Natural killer cell (primary cell): ENCODE measurements at places on chromosomes 1 and 21. TPM values are rescaled to one million over a fixed set of nuclear protein-coding genes. Genes with fewer than 3 reads are reported as not detected.

The PLA2G4A gene
- 0.45 TPM for total RNA-seq

The HEYL gene
- total RNA-seq, result not detected

The TRPM2 gene
- 25.2 TPM for total RNA-seq

The RPE65 gene
- total RNA-seq, result not detected

The TMPRSS15 gene
- not detected for total RNA-seq

The DDOST gene
- total RNA-seq, result 158 TPM

The NECAP2 gene
- 73.0 TPM for total RNA-seq

The CLIC6 gene
- not detected for total RNA-seq

The FCAMR gene
- total RNA-seq, result not detected

DNA sequence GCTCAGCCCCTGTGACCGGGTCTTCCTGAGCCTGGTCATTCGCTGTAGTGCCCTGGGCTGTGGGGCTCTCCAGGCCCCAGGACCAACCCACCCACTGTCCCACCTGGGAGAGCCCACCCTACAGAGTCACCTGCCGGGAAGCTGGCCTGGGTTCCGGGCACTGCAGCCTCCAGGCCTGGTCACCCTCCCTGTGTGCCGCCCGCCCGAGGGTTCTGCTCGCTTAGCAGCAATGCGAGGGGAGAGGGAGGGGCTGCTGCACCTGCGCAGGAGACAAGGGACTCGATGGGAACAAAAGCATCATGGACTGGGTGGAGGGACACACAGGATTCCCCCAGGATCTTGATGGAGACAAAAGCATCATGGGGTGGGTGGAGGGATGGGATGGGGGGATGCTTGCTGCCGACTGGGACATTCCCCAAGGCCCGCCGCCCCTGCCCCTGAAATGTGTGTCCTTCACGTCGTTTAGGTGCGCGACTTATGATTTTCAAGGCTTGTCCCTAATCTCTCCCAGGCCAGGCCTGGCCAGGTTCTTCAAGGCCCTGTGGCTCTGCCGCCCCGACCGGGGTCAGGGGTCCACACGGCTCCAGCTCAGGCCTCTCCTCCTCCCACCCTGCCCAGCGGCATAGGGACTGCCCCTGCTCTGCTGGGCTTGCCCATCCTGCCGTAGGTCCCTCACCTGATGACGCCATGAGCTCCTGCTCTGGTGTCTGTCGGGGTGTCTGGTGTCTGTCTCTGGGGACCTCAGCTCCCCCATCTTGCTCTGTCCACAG, 1.7 kb downstream of the KRTAP10-8 start:
- H3K4me3 ChIP-seq, result no peak overlapping the region
- no peaks in the 10 kb centered on the region for H3K27me3 ChIP-seq
- no peak for DNase-seq
- H3K4me1 ChIP-seq, result peaks cover 23% of the 10 kb centered on the region
- H3K27ac ChIP-seq, result no peak overlapping the region
- no peaks in the 10 kb centered on the region for H3K36me3 ChIP-seq

GRCh38 chr1:208339911-208340310, 95.7 kb upstream of the PLXNA2 start:
- no peaks in the 10 kb centered on the region for H3K36me3 ChIP-seq
- H3K4me1 ChIP-seq, result no peaks in the 10 kb centered on the region
- H3K27me3 ChIP-seq, result no peaks in the 10 kb centered on the region
- H3K4me3 ChIP-seq, result no peak overlapping the region
- no peak overlapping the region for H3K27ac ChIP-seq

DNA sequence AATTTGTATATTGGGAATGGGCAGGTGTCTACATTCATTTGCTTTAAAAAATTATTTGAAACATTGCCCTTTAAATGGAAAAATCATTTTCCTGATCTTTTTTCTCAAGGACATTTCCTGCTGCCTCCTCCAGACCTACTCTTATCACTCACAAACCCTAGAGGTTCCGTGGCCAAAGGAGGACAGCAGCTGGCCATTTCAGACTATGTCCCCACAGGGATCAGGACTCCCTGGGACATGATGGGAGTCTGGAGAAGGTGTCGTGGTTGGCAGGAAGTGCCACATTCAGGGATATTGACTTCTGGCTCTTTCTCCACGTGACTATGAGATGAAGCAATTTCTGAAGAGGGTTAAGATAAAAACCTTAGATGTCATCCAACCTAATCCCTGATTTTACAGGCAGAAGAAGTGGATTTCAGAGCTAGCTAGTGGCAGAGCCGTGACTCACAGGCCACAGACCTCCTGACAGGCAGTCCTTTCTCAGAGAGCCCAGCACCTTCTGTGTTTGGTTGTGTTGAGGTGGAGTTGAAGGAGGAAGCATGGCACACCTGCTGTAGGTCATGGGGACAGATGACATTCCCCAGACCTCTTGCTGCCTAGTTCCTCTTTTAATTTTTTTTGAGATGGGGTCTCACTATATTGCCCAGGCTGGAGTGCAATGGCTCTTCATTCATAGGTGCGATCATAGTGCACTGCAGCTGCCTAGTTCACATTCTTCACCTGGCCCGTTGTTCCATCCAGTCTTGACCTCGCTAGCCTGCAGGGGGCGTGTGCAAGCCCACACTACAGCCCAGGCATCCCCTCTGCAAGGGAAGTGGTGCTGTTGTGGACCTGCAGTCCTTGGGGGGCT, 25.5 kb upstream of the IL10 start:
- no peaks in the 10 kb centered on the region for H3K36me3 ChIP-seq
- H3K4me3 ChIP-seq, result no peak overlapping the region
- peak; percentile 23 for DNase-seq
- no peak overlapping the region for H3K27ac ChIP-seq
- peaks cover 16% of the 10 kb centered on the region for H3K4me1 ChIP-seq

- H3K4me3 ChIP-seq, result no peak overlapping the region
- H3K27ac ChIP-seq, result no peak overlapping the region
- peaks cover 38% of the 10 kb centered on the region for H3K36me3 ChIP-seq
- no peaks in the 10 kb centered on the region for H3K27me3 ChIP-seq
- no peaks in the 10 kb centered on the region for H3K4me1 ChIP-seq
- DNase-seq, result no peak
These were observed 7.3 kb upstream of the FUCA1 start for GRCh38 chr1:23875382-23875781.

GRCh38 chr1:159250638-159251216, 46.1 kb downstream of the ACKR1 start:
- DNase-seq, result no peak
- H3K27me3 ChIP-seq, result no peaks in the 10 kb centered on the region
- no peaks in the 10 kb centered on the region for H3K36me3 ChIP-seq
- H3K4me1 ChIP-seq, result no peaks in the 10 kb centered on the region
- no peak overlapping the region for H3K4me3 ChIP-seq
- H3K27ac ChIP-seq, result no peak overlapping the region

GRCh38 chr1:244963231-244963826, 99.0 kb upstream of the HNRNPU start:
- no peak overlapping the region for H3K27ac ChIP-seq
- no peaks in the 10 kb centered on the region for H3K36me3 ChIP-seq
- no peak overlapping the region for H3K4me3 ChIP-seq
- peaks cover 23% of the 10 kb centered on the region for H3K4me1 ChIP-seq

DNA sequence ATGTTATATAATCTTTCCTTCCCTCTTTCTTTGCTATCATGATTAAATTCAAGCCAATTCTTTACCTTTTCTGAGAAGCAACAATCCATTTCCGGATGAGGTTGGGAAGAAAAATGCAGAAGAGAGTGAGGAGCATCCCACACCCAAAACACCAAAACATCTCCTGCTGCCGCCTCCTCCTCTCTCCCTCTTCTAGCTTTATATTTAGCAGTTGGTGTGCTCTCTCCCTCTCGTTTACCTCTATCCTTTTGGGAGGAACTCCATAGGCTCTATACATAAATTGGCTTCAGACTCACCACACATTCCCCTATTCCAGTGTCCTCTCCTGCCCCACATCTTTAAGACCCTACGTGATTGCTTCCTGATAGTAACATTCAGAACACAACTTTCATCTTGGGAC, 332.2 kb upstream of the PLXNA2 start:
- H3K4me3 ChIP-seq, result no peak overlapping the region
- no peak overlapping the region for H3K27ac ChIP-seq
- DNase-seq, result no peak
- no peaks in the 10 kb centered on the region for H3K27me3 ChIP-seq
- H3K4me1 ChIP-seq, result no peaks in the 10 kb centered on the region

DNA sequence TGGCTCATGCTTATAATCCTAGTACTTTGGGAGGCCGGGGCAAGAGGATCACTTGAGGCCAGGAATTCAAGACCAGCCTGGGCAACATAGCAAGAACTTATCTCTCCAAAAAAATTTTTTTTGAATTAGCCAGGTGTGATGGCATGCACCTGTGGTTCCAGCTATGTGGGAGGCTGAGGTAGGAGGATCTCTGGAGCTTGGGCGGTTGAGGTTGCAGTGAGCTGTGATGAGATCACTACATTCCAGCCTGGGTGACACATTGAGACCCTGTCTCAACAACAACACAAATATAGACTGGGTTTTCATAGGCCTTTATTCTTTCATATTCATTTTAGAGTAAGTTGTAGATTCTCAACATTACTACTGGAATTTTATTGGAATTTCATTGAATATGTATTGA, 12.8 kb downstream of the MED18 start:
- H3K4me1 ChIP-seq, result no peaks in the 10 kb centered on the region
- no peak overlapping the region for H3K27ac ChIP-seq
- no peaks in the 10 kb centered on the region for H3K27me3 ChIP-seq
- H3K36me3 ChIP-seq, result no peaks in the 10 kb centered on the region
- no peak for DNase-seq
- no peak overlapping the region for H3K4me3 ChIP-seq

- no peak for DNase-seq
- peaks cover 4% of the 10 kb centered on the region for H3K4me1 ChIP-seq
- no peak overlapping the region for H3K27ac ChIP-seq
- H3K36me3 ChIP-seq, result no peaks in the 10 kb centered on the region
- no peak overlapping the region for H3K4me3 ChIP-seq
These were observed 18.4 kb downstream of the RNF2 start for GRCh38 chr1:185063719-185064118.

DNA sequence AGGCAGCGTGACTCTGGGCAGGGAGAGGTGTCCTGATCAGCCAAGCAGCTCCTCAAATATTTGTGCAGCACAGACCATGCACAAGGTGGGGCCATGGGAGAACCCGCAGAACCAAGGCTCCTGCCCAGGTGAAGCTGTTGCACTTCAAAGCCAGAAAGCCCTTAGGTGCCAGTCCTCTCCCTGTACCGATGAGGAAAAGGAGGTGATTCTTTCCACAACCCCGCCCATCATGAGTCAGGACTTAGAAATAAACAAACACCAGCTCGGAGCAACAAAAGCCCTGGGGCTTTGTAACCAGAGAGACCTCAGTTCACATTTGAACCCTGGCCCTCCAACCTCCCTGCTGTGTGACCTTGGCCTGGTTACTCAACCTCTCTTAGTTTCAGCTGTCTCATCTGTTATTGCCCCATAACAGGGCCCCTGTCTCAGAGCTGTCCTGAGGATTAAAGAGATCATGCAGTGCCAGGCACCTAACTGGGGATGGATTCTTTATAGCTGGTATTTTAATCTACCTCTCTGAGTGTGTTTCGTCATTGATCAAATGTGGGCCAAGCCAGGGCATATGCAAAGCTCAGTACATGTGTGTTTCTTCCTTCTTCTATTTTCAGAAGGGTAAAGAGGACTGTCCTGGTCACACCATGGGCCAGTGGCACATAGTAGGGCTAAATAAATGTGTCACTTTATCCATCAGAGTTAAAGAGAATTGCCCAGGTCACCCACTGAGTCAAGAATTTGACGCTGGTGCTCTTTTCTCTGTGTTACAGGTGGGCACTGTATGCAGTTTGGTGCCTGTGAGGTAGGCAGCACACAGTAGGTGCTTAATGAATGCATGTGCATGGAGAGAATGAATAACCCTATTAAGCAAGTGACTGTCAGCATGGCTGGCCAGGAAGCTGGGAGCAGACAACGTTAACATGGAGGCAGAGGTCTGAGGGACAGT, 1.4 kb downstream of the LDLRAD1 start:
- no peaks in the 10 kb centered on the region for H3K36me3 ChIP-seq
- H3K27ac ChIP-seq, result no peak overlapping the region
- DNase-seq, result no peak
- H3K4me1 ChIP-seq, result no peaks in the 10 kb centered on the region
- H3K27me3 ChIP-seq, result no peaks in the 10 kb centered on the region

- no peaks in the 10 kb centered on the region for H3K36me3 ChIP-seq
- DNase-seq, result no peak
- no peak overlapping the region for H3K4me3 ChIP-seq
- H3K27ac ChIP-seq, result no peak overlapping the region
- H3K27me3 ChIP-seq, result no peaks in the 10 kb centered on the region
These were observed 65.3 kb downstream of the SUSD4 start for GRCh38 chr1:223298701-223299100.

DNA sequence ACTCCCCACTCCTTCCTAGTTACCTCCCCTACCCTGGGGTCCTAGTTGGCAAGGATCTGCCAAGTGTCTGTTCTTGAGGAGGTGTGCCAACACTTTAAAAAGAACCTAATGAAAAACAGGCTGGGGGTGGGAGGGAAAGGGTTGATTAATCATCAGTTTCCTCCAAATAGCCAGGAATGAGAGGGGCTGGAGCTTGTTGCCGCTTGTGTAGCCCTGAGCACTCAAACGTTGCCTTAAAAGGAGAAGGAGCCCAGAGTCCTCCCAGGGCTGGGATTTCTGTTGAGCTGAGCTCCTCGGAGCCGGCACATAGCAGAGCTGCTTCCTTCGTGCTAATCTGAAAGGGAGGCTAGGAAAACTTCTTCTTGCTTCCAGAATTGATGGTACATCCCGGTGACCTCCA, 15.9 kb downstream of the SHISA4 start:
- peaks cover 7% of the 10 kb centered on the region for H3K4me1 ChIP-seq
- no peaks in the 10 kb centered on the region for H3K36me3 ChIP-seq
- H3K27ac ChIP-seq, result no peak overlapping the region
- no peaks in the 10 kb centered on the region for H3K27me3 ChIP-seq
- no peak for DNase-seq

DNA sequence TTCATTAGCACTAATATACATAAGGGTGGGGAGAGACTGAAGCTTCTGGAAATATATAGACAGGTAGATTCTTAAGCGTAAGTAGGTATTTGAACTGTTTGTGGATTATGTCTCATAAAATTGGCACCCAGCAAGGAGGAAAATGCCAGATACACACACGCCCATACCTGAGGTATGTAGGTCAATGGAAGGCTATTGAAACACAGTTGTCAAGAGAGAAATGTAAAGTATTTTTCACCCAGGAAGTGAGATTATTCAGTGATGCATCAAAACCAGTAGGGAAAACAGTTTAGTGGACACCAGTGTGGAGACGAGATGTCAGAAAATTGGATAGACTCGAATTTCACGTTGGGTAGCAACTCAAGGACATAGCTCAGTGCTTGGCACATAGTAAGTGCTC, 4.7 kb upstream of the RSPH1 start:
- H3K27me3 ChIP-seq, result no peaks in the 10 kb centered on the region
- H3K4me3 ChIP-seq, result no peak overlapping the region
- no peaks in the 10 kb centered on the region for H3K36me3 ChIP-seq
- no peak for DNase-seq

- no peaks in the 10 kb centered on the region for H3K36me3 ChIP-seq
- DNase-seq, result no peak
- H3K27me3 ChIP-seq, result no peaks in the 10 kb centered on the region
- no peak overlapping the region for H3K4me3 ChIP-seq
- no peak overlapping the region for H3K27ac ChIP-seq
- H3K4me1 ChIP-seq, result peaks cover 6% of the 10 kb centered on the region
These were observed 301.0 kb downstream of the TTLL7 start for GRCh38 chr1:83697961-83698360.
